ENCODE measurements at places on chromosomes 6 and 20.

DNA sequence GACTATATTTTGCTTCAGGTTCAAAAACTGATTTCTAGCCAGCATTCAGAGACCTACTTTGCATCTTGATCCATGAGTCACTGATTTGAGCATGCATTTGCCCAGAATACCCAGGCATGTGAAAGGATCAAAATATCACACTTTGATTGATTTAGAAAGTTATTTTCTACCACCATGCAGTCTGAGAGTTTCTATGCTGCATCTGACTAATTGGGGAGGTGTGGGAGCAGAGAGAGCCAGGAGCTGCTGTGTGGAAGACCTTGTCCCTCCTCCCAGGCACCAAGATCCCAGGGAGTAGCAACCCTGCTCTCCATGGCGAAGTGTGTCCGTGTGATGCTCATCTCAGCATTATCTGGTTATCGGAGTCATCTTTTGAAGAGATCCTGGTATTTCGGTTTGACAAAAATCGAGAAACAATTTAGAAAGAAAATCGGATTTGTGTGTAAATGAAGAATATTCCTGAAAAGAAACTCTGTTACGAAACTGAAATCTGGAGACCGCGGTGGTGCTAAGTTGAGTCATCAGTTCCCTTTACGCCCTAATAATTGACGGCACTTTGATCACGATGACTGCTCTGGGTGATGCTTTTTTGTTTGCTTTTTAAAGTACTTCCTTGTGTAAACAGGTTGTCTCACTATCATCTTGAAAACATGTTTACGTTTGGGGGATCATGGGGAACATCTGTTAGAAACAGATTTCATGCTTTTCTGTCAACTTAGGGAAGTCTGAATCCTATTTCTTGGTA is 193.4 kb downstream of the BACH2 start:
- DNase-seq, result peak; percentile 56

- no peak for DNase-seq
Measured at GRCh38 chr6:95325916-95326315, 251.4 kb upstream of the MANEA start.

- DNase-seq, result no peak
Measured at GRCh38 chr6:29439006-29439405, at the start of gene OR10C1. Gene OR10C1 (plus strand): TSS chr6:29439306. CDS start chr6:29440016, 710 bp downstream.

GRCh38 chr6:48078120-48078519 is 32.9 kb downstream of the PTCHD4 start:
- no peak for DNase-seq

GRCh38 chr6:18260448-18261106 is 3.8 kb downstream of the DEK start:
- peak; percentile 15 for DNase-seq

DNA sequence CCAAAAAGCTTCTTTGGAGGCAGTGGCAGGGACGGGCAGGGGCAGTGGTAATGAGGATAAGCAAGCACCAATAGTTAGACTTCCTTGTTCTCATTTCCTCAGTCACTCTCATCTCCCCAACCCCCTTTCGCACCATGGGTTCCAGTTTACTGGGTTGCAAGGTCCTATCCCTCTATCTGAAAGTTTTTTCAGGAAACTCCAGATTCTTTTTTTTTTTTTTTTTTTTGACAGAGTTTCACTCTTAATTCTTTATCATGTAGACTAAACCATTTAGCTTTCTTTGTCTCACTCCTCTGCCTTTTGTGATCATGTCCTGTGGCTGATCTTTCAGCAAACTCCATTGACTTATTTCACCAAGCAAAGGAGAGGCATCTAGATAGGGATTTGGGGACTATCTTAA is 51.4 kb upstream of the GMDS start:
- no peak for DNase-seq

DNA sequence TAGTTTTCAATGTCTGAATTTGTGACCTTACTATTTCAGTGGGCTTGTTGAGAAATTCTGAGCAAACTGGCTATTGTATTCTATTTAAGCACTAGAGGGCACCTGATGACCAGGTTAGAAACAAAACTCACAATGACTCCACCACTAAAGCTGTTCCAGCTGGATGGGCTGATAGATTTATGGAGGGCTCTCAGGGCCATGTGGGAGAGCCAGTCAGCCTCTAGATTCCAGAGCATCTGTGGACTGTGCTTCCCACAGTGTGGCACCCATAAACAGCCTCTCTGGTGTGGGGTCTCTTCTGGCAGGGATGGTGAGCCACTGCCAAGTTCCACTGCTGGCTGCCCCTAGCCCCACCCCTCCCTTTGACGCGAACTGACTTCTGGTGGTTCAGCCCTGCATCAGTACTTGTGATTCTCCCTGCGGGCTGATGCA is 29.2 kb downstream of the C6orf58 start:
- DNase-seq, result peak; percentile 8

- DNase-seq, result no peak
Measured at GRCh38 chr6:21604081-21604480, 10.5 kb downstream of the SOX4 start.

DNA sequence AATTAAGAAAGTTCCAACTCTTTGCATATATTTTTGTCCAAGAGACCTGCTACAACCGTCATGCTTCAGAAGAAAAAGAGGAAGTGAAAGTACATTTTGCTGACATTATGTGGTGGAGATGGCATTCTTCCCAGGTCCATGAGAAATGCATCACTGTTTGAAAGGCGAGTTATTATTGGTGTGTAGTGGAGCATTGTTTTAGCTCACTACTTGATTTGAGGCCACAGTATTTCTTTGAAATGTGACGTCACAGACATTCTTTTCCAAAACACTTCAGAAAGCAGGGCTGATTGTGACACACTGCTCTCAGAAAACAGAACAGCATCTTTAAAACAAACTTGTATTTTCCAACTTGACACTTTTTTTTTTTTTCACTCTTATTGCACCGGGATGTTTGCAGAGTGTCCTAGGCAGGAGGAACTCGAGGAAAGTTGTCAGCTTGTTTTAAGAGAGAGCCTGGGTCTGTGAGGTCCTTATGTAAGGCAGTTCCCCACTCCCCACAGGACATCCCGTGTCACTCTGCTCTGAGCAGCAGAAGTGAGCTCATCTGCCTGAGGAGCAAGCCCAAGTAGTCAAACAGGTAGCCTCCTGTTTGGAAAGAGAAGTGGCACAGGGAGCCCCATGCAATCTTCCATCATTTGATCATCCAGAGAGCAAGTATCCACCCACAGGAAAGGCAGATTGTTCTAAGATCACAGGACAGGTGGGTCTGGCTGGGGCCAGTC is 1.1 kb downstream of the SPTLC3 start:
- peak; percentile 12 for DNase-seq

DNA sequence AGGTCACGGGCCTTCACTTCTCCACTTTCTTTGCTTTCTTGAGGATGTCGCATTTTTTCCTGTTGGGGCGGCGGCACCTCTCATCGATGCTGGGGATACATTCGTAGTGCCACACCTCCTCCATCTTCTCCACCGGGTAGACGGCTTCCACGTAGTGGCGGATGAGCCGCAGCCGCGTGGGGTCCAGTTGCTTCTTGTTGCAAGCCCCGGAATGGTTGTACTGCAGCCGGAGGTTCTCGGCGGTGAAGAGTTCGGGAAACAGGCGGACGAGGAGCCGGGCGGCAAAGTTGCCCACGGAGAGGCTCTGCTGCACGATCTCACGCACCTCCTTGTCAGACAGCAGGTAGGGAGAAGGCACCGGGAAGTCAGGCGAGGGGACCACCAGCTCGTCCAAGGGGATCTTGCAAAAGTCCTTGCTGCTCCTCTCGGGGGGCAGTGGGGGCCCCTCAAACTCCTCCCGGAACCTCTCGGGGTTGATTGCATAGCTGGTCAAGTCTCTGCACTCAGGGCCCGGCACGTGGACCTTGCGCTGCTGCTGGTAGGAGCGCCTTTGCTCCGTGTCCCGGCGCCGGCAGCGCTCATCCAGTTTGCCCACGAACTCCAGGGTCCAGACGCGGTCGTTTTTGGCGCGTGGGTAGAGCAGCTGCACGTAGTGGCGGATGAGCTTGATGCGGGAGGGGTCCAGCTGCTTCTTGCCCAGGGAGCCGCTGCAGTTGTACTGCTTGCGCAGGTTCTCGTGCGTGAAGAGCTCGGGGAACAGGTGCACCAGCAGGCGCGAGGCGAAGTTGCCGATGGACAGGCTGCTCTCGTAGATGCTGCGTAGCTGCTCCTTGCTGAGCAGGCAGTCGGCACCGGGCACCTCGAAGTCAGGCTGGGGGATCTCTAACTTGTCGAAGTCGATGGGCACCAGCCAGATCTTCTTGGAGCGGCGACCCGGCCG is 41.0 kb downstream of the MTRES1 start:
- DNase-seq, result no peak

- no peak for DNase-seq
Measured at GRCh38 chr6:4446982-4447381, 311.6 kb upstream of the ECI2 start.

- no peak for DNase-seq
Measured at GRCh38 chr20:17971300-17972013, 2.6 kb downstream of the MGME1 start.

DNA sequence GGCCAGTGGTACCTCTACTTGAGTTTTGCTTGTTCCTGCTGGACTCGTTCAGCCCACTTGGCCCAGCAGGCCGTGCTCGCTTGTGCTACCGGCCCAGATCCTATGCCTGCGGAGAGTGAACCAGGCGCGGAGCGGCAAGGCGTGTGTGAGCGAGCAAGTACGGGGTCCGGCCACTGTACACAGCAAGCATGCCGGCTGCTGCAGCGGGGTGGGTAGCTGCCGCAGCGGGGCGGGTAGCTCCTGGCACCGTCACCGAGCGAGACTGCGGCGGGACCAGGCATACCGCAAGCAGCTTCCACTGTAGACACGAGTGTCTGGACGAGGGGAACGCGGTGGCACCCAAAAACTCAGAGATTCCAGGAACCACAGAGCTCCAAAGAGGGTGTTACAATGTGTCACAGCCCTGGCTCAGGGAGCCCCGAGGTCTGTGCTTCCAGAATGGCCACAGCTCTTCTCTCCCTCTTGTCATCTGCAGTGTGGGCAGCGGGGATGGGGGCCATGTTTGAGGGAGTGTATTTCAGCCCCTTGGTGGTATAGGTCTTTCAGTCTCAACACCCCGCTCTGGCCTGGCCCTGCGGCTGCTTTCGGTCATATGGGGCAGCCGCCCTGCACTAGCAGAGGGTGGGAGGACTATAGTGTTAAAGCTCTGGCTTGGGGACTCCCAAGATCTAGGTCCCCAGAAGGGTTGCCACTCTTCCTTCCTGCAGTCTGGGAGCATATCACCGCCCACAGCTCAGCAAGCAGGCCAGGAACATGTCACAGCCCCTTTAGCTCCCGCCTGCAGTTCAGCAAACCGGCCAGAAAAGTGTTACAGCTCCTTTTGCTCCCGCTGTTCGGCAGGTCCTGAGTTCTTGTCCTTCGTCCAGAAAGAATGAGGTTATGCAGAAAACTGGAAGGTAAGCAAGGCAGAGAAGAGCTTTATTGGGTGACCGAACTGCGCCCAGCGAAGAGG is 6.1 kb upstream of the RWDD1 start:
- DNase-seq, result no peak

DNA sequence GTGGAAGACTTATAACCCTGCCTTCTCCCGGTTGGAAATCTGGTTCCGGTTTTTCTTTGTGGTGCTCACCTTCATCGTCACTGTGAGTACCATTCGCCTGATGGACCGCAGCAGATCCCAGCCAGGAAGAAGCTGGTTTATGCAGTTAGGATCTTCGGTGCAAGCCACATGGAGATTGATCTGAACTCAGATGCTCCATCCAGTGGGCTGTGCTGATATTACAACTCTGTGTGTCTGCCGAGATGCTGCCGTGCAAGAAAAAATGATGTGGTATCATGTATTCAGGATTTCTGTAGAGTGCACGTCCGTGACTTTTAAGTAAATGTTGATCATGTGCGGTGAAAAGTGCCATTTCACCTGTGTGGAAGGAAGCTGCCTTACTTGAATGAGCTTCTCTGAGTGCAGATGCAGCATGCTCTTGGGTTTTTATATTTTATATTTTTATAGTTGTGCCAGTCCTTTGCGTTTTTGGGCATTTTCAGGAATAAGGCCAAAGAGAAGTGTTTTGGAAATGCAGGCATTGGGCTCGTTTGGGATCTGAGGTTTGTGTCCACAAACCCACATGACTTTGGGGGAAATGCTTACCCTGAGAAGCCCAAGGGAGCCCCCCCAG is 39.2 kb downstream of the DYNLT1 start:
- peak; percentile 58 for DNase-seq

- DNase-seq, result no peak
Measured at GRCh38 chr6:43973357-43973756, 153.9 kb downstream of the MRPL14 start.

- no peak for DNase-seq
Measured at GRCh38 chr6:169183233-169183632, 70.4 kb downstream of the THBS2 start.

- DNase-seq, result peak; percentile 44
Measured at GRCh38 chr20:32018269-32019155, 8.3 kb downstream of the CCM2L start.
